IMR-90 (cell line): ENCODE measurements at places on chromosomes 13 and 19. TPM values are rescaled to one million over a fixed set of nuclear protein-coding genes. Genes with fewer than 3 reads are reported as not detected.
A peak's percentile ranks its signal among the peaks of the same experiment; 100 is the strongest.

Gene SLC10A2
- total RNA-seq: not detected in 2 replicates

- DNase-seq: peak; percentile 27
These were observed 12.1 kb upstream of the CEACAM8 start for GRCh38 chr19:42606660-42607351.

- DNase-seq: no peak
These were observed 36.3 kb downstream of the SHISA2 start for GRCh38 chr13:26015271-26016125.

DNA sequence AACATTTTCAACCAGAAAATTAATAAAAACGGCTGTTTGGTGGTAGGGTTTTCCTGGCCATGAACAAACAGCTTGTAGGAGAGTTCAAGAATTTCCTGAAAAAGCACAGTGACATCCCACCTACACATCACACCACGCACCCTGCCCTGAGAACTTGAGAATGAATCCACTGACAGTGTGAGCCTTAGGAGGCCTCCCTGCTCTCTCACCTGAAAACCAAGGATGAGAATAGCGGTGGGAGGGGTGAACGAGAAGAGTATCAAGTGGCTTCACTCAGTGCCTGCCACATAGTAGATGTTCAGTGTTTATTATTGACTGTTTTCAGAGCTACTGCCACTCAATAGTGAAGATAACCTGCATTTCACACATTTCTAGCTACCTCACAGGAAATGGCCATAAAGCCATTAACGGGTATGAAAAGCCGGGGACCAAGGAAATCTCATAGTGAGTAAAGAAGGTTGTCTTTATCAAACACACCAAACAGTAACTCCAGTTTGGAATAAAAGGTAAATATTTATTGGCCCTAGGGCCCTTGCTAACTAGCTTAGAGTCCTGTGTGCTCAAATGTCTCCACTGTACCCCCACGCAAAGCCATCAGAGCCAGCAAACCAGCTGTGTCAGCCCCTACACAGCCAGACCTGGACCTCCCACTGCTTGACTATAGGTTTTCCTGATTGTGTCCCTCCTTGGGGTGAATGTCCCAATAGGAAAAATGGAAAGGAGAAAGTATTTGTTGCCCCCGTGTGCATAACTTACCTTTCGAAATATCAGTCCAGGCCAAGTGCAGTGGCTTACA lies 40.6 kb downstream of the TPT1 start:
- no peak for DNase-seq

DNA sequence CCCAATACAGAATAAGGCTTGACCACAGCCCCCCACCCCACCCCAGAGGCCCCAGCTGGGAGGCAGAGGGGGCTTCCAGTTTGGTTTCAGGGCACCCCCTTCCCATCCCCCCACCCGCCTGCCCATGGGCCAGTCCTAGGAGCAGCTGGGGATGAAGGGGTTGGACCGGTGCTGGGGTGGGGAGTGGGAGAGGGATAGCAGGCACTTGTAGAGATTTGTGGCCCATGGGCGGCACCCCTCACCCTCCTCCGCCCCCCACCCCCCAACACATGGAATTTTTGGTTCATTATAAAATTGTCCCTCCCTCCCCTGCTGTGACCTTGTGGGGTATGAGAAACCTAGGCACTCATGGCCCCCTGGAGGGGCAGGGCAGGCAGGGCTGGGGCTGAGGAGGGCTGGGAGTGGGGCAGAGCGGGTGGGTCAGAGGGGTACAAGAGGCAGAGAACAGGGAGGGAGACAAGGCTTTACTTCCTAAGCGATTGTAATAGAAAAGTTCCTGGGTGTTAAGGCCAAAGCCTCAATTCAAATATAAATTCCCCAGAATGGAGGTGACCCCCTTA lies 5.3 kb upstream of the GSK3A start:
- no peak for DNase-seq

DNA sequence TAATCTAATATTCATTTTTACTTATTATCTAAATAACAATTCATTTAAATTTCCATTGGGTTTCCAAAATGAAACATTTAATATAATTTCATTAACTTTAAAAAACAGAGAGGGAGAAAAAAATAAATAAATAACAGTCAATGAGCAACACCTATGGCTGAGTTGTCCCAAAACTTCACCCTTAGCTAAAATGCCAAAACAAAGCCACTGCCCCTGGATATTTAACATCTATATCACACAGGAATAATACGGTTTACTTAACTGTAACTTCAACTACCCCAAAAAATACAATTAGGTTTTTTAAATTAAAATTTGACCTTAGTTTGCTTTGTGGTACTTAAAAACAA lies 541 bp downstream of the ELF1 start:
- no peak for DNase-seq
